Foreskin keratinocyte (primary cell): ENCODE measurements at places on chromosomes 6 and 20.

DNA sequence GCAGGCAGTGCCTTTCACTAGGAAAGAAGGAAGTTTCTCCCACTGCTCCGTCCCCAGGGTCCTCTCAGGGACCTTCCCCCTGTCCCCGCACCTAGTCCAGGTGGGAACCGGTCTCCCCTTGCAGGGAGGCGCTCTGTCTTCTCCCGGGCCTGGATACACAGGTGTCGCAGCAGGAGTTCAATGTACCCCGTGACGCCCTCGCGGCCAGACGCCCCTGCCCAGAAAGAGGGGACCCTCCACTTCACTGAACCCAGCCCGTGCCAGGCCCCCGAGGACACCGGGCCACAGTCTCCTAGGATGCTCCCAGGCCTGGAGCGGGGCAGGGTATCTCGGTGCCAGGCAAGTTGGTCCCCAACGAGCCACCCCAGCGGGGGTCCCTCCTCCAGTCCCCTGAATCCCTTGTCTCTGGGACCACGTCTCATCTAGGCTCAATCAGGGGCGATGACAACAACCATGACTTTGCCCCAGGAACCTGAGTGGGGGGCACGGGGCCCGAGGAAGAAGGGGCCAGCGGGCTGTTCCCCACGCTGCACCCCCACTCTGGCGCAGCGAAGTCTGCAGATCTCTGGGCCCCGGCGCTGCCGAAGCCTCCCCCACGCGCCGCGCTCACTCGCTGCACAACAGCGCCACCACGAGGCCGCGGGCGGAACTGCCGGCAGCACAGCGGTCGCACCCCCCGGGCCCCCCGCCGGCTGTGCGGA, 103.0 kb downstream of the EDN3 start:
- no peak for DNase-seq

GRCh38 chr20:8423482-8423881, 291.4 kb downstream of the PLCB1 start:
- DNase-seq = no peak

DNA sequence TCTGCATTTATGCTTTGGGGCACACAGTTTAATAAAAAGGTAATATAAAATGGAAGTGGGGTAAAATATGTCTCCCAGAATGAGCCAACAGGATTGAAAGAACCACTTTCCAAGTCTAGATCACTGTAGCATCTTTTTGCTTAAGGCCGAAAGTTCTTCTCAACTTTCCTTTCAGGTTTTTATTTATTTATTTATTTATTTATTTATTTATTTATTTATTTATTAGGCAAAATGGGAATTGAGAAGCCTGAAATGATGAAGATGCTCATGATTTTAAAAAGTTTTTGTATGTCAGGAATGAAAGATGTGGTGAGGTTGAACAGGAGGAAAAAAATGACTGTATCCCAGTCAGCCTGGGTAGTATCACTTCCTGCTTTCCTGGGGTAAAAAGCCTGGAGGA, 24.0 kb downstream of the TSHZ2 start:
- DNase-seq = no peak

DNA sequence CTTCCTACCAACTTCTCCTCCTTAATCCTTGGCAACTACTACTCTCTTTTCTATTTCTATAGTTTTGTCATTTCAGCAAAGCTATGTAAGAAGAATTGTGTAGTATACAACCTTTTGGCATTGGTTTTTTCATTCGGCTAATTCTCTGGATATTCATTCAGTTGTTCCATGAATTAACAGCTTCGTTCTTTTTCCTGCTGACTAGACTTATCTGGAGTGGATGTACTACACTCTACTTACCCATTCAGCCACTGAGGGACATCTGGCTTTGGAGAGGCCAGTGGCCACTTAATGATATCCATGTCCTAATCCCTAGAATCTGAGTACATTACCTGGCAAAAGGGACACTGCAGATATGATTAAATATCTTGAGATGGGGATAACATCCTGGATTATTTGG, 623.9 kb downstream of the DOK5 start:
- no peak for DNase-seq

- no peak for DNase-seq
Observed at GRCh38 chr6:114936080-114936479, 593.3 kb upstream of the HS3ST5 start.

GRCh38 chr6:93424303-93425064, 5.1 kb upstream of the EPHA7 start:
- no peak for DNase-seq

- no peak for DNase-seq
Observed at GRCh38 chr6:162636167-162636566, 91.4 kb downstream of the PRKN start.

DNA sequence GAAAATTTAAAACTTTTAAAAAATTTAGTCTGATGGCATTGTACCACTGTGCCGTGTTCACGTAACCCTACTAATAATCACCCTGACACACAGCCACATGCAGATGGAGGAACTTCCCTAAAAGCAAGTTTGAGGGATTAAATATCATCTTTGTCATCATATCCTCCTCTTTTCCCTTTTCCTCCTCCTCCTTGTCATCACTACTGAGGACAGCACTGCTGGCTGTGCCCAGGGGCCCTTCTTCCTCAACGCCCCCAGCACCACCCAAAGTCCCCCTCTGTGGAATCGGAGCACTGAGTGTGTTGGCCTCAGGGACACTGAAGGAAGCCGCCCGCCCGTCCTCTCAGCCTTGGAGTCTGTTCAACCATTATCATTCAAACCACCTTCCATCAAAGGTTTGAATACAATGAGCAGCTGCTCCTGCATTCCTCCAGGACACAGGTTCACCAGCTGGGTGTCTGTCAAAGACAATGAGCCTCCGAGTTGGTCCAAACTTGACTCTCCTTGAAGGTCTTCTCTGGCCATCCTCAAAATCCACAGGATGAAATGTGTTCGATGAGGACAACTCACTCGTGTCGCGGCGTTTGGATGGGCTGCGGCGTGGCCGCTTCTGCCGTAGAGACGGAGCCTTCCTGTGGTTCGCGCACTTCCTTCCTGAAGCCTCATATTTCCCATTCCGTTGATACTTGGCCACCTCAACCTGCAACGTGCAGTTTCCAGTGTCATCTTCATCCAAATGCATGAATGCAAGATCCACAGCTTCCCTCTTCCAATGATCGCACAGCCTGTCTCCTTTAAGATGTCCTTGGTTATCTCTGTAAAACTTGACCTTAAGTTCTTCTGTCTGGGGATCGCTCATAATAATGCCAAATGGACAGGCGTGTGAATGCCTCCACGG, 23.3 kb downstream of the NQO2 start:
- DNase-seq = no peak

GRCh38 chr6:81228912-81229555, 523.4 kb downstream of the TENT5A start:
- no peak for DNase-seq

GRCh38 chr6:34103321-34103720, 42.6 kb downstream of the GRM4 start:
- no peak for DNase-seq

DNA sequence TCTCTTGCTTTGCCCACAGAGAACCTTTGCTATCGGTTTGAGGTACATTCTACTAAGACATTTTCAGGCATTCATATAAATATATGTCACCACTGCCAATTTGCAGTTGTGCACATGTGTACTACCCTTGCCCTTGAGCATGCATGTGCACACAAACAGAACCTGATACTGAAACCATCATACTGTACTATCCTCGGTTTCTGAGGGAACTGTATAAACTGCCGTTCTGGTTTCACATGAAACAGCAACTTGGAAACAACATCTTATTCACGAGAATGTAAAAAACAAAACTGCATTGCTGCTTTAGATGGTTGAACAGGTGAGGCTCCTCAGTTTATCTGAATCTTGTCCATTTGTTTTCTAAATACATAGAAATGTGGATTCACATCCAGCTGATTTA, 151.2 kb upstream of the TMEM170B start:
- DNase-seq = no peak

DNA sequence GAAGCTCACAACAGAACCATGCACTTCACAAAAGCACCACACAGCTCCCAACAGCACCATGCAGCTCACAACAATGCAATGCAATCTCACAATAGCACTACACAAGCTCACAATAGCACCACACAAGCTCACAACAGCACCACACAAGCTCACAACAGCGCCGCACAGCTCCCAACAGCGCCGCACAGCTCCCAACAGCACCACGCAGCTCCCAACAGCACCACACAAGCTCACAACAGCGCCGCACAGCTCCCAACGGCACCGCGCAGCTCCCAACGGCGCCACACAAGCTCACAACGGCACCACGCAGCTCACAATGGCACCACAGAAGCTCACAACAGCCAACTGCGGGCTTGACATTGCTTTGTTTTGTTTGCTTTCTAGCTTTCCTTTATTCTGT, 198.1 kb downstream of the DLL1 start:
- DNase-seq = no peak

DNA sequence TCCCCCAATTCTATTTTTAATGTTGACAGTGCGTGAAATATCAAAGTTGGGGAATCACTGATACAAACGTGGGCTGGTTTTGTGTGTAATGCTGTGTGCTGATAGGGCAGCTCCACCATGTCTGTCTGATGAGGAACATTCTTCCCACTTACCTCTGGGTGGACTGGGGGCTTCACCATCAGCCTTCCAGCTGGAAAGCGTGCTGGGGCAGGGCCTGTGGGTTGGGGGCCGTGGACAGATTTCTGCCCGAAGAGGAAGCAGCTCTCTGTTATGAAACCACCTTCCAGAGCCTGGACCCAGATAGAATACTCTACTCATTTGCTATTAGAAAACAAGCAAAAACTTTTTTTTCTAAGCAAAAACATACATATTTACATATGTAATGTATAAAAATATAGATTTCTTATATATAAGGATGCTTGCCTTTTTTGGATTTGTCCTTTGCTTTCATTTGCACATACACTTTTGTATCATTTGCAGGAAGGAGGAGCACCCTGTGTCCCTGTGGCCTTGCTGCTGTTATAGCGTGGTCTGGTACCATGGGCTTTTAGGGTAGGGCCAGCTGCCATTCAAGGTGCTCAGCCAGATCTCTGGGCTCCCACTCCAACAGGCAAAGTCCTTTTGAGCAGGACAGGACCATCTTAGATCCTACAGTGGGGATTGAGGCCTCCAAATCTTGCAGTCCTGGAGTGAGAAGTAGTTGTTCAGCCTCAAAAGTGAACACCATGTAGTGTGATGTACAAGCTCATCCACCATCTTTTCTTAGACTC, 48.1 kb downstream of the DUSP22 start:
- DNase-seq = no peak

- no peak for DNase-seq
Observed at GRCh38 chr6:70838907-70839285, 118.0 kb downstream of the B3GAT2 start.

- DNase-seq = no peak
Observed at GRCh38 chr6:121183742-121184141, 150.5 kb downstream of the TBC1D32 start.

GRCh38 chr6:36368421-36368820, 19.0 kb downstream of the ETV7 start:
- no peak for DNase-seq

- DNase-seq = no peak
Observed at GRCh38 chr6:33197431-33198048, 2.9 kb downstream of the RXRB start.

DNA sequence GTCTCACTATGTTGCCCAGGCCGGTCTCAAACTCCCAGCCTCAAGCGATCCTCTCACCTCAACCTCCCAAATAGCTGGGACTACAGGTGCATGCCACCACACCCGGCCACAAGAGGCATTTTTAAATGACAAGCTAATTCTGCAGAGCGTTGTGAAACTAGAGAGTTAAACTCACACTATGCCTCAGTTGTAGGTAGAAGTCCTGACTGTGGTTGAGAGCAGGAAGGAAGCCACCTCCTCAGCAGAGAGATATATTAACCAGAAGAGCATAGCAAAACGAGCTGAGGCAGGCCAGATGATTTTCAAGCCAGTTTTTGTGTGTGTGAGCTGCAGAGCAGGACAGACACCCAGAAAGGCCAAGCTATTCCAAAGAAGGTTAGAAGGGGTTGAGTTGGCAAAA, 150.3 kb downstream of the MBOAT1 start:
- no peak for DNase-seq

- DNase-seq = no peak
Observed at GRCh38 chr6:122553697-122554096, 56.5 kb upstream of the PKIB start.

DNA sequence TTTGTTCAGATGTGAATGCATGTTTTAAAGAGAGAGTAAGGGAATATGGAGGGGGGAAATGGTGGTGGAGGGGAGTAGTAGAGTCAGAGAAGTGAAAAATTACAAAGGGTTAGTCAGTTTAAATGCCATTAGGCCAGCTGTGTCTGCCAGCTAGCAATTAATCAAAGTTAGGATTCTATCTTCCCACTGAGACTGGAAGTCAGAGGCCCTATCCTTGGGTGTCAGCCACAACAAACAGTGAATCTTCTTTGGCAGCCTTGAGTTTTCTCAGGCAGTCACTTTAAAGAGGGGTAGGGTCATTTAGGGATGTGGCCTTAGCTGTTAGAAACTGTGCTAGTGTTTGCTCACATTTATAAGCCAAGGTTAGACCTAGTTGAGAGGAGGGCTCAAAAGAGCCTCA, 120.5 kb upstream of the BTBD3 start:
- no peak for DNase-seq

DNA sequence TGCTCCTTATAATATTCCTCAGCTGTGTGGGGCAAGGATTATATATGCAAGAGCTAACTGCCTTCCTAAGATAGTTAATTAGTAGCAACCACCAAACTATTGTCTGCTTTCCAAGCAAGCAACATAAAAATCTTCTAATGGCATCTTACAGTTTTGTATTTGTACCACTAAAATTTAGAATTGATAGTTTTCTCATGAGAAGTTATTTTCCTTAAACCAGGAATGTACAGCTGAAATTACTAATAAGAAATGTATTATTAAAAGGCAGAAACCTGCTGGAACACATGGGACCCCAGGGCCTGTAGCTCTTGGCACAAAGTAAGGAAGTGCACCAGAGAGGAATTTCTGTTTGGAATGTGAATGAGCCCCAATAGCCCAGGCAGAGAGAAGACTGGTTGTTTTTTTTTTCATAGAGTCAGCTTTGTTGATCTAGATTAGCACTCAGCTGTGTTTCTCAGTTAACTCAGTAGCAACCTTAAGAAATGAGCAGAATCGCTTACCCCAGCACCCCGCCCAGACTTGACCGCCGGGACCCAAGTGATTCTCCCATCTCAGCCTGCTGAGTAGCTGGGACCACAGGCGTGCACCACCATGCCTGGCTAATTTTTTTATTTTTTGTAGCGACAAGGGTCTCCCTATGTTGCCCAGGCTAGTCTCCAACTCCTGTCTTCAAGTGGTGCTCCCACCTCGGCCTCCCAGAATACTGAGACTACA, 2.6 kb downstream of the MGME1 start:
- no peak for DNase-seq

DNA sequence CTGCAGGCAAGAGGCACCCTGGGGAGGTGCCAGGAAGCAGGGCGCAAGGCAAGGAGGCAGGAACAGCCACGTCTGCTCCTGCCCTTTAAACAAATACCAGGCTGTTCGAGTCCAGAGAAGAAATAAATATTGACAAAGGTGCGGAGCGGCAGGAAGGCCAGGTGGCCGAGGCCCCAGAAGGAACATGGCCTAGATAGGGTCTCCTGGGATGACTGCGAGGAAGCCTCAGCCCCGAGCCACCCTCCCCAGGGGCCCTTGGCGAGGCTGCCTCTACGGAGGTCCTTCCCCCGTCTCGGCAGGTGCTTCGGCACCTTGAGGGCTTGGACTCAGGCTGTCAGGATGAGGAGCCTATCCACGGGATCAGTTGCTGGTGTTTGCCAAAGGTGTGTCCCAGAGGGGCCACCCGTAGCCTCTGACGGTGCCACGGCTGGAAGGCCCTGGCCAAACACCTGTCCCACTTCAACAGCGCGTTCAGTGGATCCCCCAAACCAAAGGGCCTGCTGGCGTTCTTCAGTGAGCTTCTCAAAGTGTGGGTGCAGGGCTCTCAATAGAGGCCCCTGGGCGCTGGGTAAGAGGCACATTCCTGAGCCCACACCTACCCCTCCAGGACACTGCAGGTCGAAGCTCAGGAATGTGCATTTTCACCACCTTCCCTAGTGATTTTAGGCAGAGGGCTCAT, 39.8 kb downstream of the SNX5 start:
- DNase-seq = no peak
